Ovary (tissue), 10 donors: ENCODE measurements at places on chromosomes 4 and X. TPM values are rescaled to one million over a fixed set of nuclear protein-coding genes. Genes with fewer than 3 reads are reported as not detected.

Gene SLIT2
- 9.2 TPM for total RNA-seq

Gene RTL5
- total RNA-seq: 16.9 TPM

Gene NHS
- total RNA-seq: 9.5 TPM

Gene ERAS
- total RNA-seq: not detected

Gene SHROOM2
- 10.8 TPM for total RNA-seq

Gene HTATSF1
- 58.8 TPM for total RNA-seq

Gene SLC38A5
- 26.0 TPM for total RNA-seq

Gene APBB2
- 163 TPM for total RNA-seq

Gene SMIM10L2A
- total RNA-seq: 1.8 TPM

Gene F11
- 0.20 TPM for total RNA-seq

- no peaks in the 10 kb centered on the region for H3K36me3 ChIP-seq
- H3K4me1 ChIP-seq: no peaks in the 10 kb centered on the region
- no peak overlapping the region for H3K27ac ChIP-seq
- no peaks in the 10 kb centered on the region for H3K27me3 ChIP-seq
Measured at GRCh38 chrX:139783030-139783429, 75.1 kb upstream of the MCF2 start.

DNA sequence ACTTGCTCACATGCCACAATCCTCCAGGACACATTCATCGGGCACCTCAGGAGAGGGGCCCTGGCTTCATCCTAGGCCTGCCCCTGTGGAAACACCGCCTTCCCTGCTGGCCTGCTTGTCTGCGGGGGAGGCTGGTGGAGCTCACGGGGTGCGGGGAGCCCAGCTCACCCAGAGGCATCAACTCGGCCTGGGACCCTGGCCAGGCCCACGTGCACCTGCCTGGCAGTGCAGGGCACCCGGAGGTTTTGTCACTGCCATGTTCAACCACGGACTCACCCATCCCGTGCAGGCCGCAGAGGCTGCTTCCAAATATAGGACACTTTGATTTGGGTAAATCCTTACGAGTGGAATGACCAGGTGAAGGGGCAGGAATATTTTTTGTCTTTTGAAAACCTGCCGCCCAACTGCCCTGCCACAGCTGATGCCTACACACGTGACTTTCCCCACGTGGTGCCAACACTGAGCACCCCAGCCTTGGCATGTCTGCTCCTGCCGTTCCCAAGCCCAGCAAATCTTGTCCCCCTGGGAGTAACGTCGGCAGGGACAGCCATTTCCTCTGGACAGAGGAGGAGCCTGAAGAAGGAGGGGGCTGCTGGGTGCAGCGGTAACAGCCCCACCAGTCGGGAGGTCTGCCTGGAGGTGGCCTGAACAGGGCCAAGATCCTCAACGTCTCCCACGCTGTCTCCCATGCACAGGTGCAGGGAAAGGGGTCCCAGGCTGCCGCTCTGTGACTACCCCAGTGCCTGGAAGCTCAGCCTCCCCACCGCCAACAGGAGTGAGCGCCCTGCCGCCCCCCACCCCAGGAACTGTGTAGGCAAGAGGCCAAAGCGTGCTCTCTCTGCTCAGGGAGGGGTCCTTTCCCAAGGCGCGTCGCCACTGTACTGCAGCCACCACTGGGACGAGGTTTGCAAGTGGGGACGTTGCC is 8.5 kb downstream of the MXD4 start:
- no peaks in the 10 kb centered on the region for H3K27me3 ChIP-seq
- H3K36me3 ChIP-seq: no peaks in the 10 kb centered on the region
- DNase-seq: no peak
- H3K4me3 ChIP-seq: no peak overlapping the region

DNA sequence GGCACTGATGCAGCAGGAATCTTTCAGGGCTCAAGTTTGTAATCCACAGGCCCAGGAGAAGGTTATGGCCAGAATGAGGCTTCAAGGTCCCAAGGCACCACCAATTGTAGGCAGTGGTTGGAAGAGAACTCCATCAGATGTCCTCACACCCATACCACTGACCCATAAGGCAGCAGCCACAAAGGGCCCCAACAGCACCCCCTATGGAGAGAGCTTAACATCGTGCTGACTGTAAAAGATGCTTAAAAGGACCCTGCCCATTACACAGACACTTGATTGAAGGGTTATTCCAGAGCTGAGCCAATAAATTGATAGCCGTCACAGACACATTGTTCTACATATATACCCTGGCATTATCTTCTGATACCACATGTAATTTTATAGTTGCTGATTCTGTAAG is 113.7 kb downstream of the SOWAHB start:
- H3K4me3 ChIP-seq: no peak overlapping the region
- H3K4me1 ChIP-seq: no peaks in the 10 kb centered on the region

GRCh38 chr4:173243917-173244658 is 75.5 kb downstream of the GALNT7 start:
- H3K4me3 ChIP-seq: no peak overlapping the region
- H3K27ac ChIP-seq: no peak overlapping the region
- H3K36me3 ChIP-seq: no peaks in the 10 kb centered on the region
- H3K4me1 ChIP-seq: peaks cover 2% of the 10 kb centered on the region

- DNase-seq: no peak
- H3K27me3 ChIP-seq: no peaks in the 10 kb centered on the region
- no peak overlapping the region for H3K27ac ChIP-seq
- H3K4me1 ChIP-seq: no peaks in the 10 kb centered on the region
Measured at GRCh38 chrX:10666102-10666501, 45.7 kb upstream of the MID1 start.

GRCh38 chr4:109640644-109641043 is 62.6 kb downstream of the CASP6 start:
- H3K4me1 ChIP-seq: no peaks in the 10 kb centered on the region
- no peak overlapping the region for H3K27ac ChIP-seq
- H3K36me3 ChIP-seq: no peaks in the 10 kb centered on the region
- no peak for DNase-seq

GRCh38 chr4:12421364-12421763 is 992.7 kb upstream of the HS3ST1 start:
- no peaks in the 10 kb centered on the region for H3K36me3 ChIP-seq
- no peak for DNase-seq
- H3K27ac ChIP-seq: no peak overlapping the region
- H3K4me1 ChIP-seq: no peaks in the 10 kb centered on the region
- no peak overlapping the region for H3K4me3 ChIP-seq
- H3K27me3 ChIP-seq: no peaks in the 10 kb centered on the region

DNA sequence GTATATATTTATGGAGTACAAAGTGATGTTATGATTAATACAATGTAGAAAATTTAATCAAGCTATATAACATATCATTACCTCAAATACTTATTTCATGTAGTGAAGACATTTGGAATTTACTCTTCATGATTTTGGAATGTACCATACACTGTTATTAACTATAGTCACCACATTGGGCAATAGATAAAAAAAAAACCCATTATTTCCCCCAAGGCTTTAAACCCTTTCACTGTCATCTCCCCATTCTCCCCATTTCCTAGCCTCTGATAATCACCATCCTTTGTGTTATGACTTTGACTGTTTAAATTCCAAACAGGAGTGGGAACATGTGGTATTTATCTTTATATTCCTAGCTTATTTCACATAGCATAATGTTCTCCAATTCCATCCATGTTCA is 2189.1 kb upstream of the AGA start:
- H3K27ac ChIP-seq: no peak overlapping the region
- no peaks in the 10 kb centered on the region for H3K27me3 ChIP-seq
- H3K4me1 ChIP-seq: no peaks in the 10 kb centered on the region
- H3K36me3 ChIP-seq: no peaks in the 10 kb centered on the region

DNA sequence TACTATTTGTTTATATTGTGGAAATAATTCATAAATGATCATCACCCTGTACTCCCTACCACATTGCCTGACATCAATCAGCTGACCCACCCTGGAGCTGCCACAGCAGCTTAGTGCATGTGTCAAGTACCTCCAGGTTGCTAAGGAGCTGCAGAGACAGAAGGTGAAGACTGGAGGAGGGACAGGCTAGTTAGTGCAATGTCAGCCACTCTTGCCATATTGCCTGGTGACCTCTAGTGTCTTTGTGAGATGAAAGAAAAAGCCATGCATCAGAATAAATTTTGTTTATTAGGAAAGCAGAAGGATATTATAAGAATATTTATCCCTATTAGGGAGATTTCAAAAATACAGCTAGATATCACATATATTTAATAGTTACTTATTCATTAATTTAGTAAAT is 243.9 kb upstream of the FAT4 start:
- DNase-seq: no peak
- no peaks in the 10 kb centered on the region for H3K27me3 ChIP-seq
- H3K27ac ChIP-seq: no peak overlapping the region
- H3K36me3 ChIP-seq: no peaks in the 10 kb centered on the region
- H3K4me3 ChIP-seq: no peak overlapping the region
- no peaks in the 10 kb centered on the region for H3K4me1 ChIP-seq

DNA sequence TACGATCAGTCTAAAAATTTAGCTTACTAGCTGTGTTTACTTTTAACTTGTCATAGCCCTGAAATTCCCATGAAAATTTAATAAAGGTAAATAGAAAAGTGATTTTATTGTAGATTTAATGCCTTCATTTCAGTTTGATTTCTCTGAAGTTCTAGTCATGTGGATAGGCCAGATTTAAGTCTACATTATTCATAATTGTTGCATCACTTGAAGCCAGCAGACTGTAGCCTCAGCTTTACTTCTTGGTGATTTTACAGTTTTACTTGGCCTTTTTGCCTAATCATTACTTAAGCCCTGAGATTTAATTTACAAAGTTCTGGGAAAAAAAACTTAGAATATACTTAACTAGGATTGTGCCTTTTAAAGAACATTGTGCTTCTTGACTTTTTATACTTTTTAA is 73.5 kb upstream of the FHDC1 start:
- H3K4me1 ChIP-seq: peaks cover 3% of the 10 kb centered on the region
- no peak overlapping the region for H3K4me3 ChIP-seq
- H3K27ac ChIP-seq: no peak overlapping the region
- no peak for DNase-seq
- H3K36me3 ChIP-seq: no peaks in the 10 kb centered on the region
- no peaks in the 10 kb centered on the region for H3K27me3 ChIP-seq

- H3K27me3 ChIP-seq: no peaks in the 10 kb centered on the region
- H3K4me3 ChIP-seq: no peak overlapping the region
- no peak for DNase-seq
Measured at GRCh38 chrX:145825896-145826295, 8.3 kb downstream of the SLITRK2 start.

GRCh38 chr4:23861897-23862296 is 27.9 kb downstream of the PPARGC1A start:
- no peak overlapping the region for H3K27ac ChIP-seq
- no peaks in the 10 kb centered on the region for H3K27me3 ChIP-seq
- DNase-seq: no peak
- no peak overlapping the region for H3K4me3 ChIP-seq
- H3K36me3 ChIP-seq: no peaks in the 10 kb centered on the region
- no peaks in the 10 kb centered on the region for H3K4me1 ChIP-seq

GRCh38 chr4:160353548-160353947 is 1250.7 kb downstream of the RAPGEF2 start:
- no peaks in the 10 kb centered on the region for H3K4me1 ChIP-seq
- no peak overlapping the region for H3K27ac ChIP-seq

- no peak for DNase-seq
- no peak overlapping the region for H3K27ac ChIP-seq
- no peaks in the 10 kb centered on the region for H3K36me3 ChIP-seq
- H3K27me3 ChIP-seq: no peaks in the 10 kb centered on the region
- H3K4me3 ChIP-seq: no peak overlapping the region
- H3K4me1 ChIP-seq: no peaks in the 10 kb centered on the region
Measured at GRCh38 chr4:174516345-174516744, 5.9 kb downstream of the HPGD start.

DNA sequence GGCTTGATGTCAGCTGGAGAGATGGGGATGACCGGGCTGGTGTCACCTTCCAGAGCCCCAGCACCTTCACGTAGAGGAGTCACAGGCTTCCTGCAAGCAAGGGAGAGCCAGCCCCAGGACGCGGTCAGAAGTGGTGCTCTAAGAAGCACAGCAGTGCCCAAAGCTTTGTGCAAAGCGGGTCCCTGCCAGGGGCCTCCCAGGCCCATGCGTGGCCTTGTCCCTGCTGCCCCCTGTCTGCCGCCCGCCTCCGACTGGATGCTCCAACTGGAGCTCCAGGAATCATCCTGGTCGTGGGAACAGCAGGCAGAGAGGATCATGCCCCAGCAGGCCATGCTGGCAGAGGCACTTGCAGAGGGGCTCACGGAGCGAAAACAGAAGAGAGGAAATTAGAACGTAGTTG is 40.1 kb upstream of the LRPAP1 start:
- no peak for DNase-seq
- H3K4me3 ChIP-seq: no peak overlapping the region
- H3K36me3 ChIP-seq: no peaks in the 10 kb centered on the region

GRCh38 chr4:67723949-67724348 is 23.0 kb upstream of the UBA6 start:
- no peak overlapping the region for H3K27ac ChIP-seq
- no peaks in the 10 kb centered on the region for H3K4me1 ChIP-seq
- H3K36me3 ChIP-seq: no peaks in the 10 kb centered on the region
- DNase-seq: no peak

GRCh38 chrX:626745-627509 is 3.7 kb upstream of the SHOX start:
- no peaks in the 10 kb centered on the region for H3K4me1 ChIP-seq
- H3K4me3 ChIP-seq: no peak overlapping the region

- H3K4me3 ChIP-seq: no peak overlapping the region
- no peaks in the 10 kb centered on the region for H3K36me3 ChIP-seq
- H3K27me3 ChIP-seq: no peaks in the 10 kb centered on the region
- no peaks in the 10 kb centered on the region for H3K4me1 ChIP-seq
Measured at GRCh38 chr4:110787109-110787508, 164.2 kb upstream of the PITX2 start.

DNA sequence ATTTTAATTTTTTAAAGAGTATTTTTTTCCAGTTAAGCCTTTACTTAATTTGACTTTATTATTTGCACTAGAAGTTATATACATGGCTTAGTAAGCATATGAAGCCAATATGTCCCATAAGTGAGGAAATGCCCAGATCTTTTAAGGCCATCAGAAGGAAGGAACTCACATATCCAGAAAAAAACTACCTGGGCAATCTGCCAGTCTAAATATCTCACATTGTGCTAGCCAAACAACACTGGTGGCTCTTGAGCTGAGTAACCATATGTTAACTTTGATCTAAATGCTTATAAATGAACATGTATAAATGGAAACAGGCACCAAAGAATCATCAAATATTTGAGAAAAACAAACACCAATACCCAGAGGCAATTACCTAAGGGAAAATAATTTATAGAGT is 138.6 kb upstream of the APOOL start:
- no peaks in the 10 kb centered on the region for H3K36me3 ChIP-seq
- DNase-seq: no peak
- no peaks in the 10 kb centered on the region for H3K4me1 ChIP-seq
